ENCODE measurements at places on chromosomes 1 and 21.

DNA sequence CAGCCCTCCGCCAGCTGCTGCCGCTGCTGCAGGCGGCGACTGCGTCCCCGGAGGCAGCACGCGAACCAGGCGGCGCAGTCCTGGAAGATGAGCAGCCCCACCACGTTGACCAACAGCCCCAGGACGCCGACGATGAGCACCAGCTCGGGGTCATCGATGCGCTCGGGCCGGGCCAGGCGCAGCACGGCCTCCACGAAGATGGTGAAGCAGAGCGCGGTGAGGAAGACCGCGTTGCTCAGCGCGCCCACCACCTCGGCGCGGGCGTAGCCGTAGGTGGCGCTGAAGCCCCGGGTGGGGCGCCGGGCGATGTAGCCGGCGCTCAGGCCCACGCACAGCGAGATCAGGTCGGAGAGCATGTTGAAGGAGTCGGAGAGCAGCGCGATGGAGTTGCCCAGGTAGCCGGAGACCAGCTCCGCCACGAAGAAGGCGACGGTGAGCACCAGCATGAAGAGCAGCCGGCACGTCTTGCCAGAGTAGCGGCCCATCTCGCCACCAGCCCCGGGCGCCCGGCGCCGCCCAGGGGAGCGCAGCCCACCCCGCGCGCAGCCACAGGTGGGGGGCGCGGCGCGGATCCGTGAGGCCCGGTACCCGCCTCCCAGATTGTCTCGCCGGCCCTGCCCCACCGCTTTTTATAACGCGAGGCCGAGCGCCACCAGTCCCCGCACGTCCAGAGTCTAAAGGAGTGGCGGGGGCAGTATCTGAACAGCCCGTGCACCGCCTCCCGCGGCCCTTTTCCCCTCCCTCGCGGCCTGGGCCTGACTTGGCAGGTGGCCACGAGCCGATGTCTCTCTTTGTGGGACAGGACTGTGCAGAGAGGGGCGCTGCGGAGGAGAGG is at the start of gene SLC30A10:
Gene SLC30A10, minus strand, starts transcription at position 602 of the 835 bp plus-strand sequence. Its CDS starts 117 bp downstream, at position 485.
- peak; percentile 0 for DNase-seq

- no peak for DNase-seq
Measured at GRCh38 chr1:21352586-21352985, 62.3 kb upstream of the ECE1 start.

DNA sequence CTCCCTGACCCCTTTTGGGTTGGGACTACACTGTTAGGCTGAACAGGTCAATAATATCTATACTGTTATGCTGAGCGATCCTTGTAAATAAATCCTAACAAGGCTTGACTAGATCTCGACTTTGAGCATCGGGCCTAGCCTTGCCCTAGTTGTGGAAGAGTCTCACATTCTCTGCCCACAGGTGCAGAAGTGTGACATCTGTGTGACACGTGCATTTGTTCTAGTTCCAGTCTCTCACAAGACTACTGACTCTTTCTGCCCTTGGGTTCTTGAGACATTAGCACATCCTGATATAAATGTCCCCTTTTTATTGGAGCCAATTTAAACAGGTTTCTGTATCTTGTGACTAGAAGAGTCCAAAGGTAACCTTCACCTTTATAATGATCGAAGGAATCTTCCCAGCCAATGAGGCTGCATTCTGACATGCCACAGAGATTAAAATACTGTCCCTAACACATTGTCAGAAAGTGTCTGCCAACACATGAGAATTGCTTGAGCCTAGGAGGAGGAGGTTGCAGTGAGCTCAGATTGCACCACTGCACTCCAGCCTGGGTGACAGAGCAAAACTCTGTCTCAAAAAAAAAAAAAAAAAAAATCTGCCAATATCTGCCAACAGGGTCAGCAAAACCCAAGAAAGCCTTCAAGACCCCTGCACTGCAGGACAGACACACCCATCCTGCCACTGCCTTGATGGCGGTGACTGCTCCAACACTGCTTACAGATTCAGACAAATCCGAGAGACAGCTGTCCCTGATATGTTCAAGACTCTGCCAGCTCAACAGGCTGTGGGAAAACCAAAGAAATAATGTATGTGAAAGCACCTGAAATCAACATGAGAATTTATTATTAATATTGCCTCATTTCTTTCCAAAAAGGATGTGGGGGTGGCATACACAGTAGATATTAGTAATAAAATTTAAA is 56.5 kb upstream of the PSEN2 start:
- no peak for DNase-seq

- DNase-seq, result no peak
Measured at GRCh38 chr1:224640018-224640417, 23.9 kb downstream of the CNIH3 start.

DNA sequence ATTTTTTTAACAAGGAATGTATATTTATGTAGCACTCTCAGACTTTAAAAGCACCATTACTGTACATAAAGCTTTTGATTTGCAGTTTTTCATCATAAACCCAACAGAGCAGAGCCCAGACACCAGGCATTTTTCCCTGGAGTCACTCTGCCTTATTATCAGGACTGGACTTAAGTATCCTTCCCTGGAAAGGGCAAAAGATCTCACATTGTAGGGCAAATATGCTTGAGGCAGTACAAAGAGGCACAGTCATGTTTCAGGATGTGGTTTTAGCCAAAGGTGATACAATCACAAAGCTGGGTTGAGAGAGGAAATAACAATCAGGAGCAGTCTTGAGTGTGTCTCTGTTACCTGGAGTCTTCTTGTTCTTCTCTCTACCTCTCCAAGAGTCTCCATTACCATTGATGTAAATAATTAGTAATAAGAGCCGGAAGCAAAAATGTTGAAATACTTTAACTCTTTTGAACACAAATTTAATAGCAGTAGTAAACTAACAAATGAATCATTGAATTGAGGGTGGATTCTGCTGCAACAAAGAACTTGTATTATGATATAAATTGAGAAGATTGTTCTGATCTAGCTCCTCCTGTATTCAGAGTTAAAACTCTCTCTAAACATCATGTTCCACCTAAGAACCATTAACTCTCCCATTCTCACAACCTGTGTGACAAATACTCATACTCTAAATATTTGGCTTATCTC is 160.5 kb downstream of the LTN1 start:
- DNase-seq, result no peak

DNA sequence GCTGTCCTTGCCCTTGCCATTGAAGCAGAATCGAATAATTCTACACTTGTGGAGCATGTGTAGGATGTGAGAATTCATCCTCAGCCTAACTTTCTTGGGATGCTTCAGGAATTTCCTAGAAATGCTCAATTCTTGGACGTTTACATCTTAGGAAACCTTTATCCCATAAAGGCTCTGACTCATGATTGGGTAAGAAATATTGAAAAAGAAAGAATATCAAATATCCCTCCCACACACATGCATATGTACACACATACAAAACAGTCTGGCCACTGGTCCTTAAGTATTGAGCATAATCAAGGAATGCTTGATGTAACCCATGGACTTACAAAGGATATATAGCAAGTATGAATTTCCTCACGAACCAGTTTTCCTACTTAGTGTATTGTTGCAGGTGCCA is 83.9 kb upstream of the IPO9 start:
- DNase-seq, result peak; percentile 50

GRCh38 chr1:181221078-181221477 is 132.6 kb downstream of the IER5 start:
- no peak for DNase-seq

- peak; percentile 1 for DNase-seq
Measured at GRCh38 chr1:64006276-64007051, 197.0 kb upstream of the UBE2U start.

- no peak for DNase-seq
Measured at GRCh38 chr1:117143871-117144270, 22.3 kb upstream of the TRIM45 start.

DNA sequence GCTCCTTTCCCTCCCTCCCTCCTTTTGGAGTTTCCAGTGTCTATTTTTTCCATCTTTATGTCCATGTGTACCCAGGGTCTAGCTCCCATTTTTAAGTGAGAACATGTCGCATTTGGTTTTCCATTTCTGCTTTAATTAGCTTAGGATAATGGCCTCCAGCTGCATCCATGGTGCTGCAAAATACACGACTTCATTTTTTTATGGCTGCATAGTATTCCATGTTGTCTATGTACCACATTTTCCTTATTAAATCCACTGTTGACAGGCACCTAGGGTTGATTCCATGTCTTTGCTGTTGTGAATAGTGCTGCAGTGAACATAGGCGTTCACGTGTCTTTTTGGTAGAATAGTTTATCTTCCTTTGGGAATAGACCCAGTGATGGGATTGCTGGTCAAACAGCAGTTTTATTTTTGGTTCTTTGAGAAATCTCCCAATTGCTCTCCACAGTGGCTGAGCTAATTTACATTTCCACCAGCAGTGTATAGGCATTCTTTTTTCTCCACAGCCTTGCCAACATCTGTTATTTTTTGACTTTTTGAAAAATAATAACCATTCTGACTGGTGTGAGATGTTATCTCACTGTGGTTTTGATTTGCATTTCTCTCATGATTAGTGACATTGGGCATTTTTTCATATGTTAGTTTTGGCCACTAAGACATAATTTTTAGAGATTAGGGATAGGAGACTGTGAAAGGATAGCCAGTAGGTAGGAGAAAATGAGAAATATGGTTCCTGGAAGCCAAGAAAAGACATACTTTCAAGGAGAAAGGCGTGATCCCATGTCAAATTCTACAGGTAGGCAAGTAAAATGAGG is 50.4 kb downstream of the ADAMTS1 start:
- DNase-seq, result no peak

GRCh38 chr1:230123280-230124185 is 56.5 kb downstream of the GALNT2 start:
- no peak for DNase-seq

GRCh38 chr1:216090556-216090955 is 332.7 kb downstream of the USH2A start:
- DNase-seq, result no peak

- DNase-seq, result no peak
Measured at GRCh38 chr1:61556631-61557030, 168.3 kb downstream of the TM2D1 start.

DNA sequence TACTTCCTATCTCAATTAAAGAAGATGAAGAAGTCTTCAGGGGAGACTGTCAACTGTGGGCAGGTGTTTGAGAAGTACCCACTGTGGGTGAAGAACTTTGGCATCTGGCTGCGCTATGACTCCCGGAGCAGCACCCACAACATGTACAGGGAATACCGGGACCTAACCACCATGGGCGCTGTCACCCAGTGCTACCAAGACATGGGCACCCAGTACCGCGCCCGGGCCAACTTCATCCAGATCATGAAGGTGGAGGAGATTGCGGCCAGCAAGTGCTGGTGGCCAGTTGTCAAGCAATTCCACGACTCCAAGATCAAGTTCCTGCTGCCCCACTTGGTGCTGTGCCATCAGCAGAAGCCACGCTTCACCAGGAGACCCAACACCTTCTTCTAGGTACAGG is 15.5 kb upstream of the RNF19B start:
- no peak for DNase-seq

GRCh38 chr1:197773856-197774255 is 1.4 kb downstream of the DENND1B start:
- peak; percentile 36 for DNase-seq

- DNase-seq, result peak; percentile 38
Measured at GRCh38 chr1:64019818-64020217, 183.6 kb upstream of the UBE2U start.

DNA sequence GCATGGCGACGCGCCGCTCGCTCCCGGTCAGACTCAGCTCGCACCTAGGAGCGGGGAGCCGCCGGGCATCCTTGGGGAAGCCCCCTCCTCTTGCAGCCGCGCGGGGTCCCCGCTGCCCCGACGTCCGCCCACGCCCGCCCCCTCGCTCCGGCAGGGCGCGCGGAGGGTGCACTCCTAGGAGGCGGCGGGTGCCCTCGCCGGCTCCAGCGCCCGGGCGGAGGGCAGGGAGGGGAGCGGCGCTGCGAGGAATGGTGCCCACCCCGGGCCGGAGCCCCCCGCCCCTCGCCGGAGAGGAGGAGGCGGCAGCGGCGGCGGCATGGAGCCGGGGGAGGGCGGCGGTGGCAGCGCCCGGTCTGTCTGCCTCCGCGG is 488 bp downstream of the FAM78B start:
- no peak for DNase-seq

- DNase-seq, result no peak
Measured at GRCh38 chr1:28718586-28719331, 18.0 kb upstream of the YTHDF2 start.

GRCh38 chr1:87583459-87583858 is 254.8 kb downstream of the LMO4 start:
- no peak for DNase-seq

DNA sequence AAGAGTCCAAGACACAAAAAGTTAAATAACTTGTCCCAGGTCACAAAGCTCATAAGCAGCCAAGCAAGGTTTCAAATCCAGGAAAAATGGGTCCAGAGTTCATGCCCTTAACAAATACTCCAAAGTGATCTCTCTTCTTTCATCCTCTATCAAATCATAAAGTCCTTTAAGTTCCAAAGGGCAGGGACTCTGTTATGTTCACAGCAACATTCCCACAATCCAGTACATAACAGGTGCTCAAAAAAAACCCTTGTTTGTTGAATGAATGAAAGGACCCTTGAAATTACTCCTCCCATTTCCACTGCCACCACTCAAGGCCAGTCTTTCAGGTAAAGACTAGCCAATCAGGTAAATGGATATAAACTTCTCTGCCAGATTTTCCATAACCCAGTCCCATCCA is 2.7 kb downstream of the ABL2 start:
- DNase-seq, result no peak

DNA sequence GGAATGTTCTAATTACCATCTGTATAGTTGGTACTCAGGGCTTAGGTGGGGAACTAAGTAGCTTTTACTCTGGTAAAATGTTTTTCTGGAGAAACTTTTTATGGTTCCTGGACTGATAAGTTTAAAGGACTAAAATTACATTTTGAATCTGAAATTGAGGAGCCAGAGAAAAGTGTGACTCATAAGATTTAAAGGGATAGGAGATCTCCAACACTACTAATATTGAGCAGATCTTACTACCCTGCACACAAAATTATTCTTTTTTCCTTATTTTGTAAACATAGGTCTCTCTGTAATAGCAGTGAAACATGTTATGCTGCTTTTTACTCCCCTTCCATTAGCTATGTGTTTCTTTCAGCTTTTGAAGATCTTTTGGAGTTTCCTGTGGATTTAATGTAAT is 32.5 kb downstream of the MTF2 start:
- peak; percentile 7 for DNase-seq

DNA sequence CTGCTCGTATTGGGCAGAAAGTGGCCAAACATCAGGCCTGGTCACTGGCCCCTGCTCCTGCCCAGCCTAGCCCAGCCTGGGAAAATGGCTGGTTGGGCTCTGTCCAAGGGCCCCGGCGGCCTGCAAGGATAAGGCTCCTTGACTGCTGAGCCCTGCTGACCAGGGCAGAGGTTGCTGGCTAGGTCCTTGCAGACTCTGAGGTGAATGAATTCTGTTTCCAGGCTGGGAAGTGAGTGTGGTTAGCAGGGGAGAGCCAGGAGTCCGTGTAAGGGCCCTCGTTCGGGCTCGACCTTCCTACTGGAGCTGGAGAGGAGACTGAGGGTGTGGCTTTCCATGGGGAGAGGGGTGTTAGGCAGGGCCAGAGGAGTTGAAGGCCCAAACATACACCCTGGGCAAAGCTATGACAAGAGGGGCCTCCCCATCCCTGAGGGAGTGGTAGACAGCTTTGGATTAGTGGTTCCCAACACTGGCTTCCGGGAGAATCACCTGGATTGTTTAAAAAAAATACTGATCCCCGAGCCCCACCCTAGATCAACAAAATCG is 20.6 kb downstream of the CSF1 start:
- DNase-seq, result peak; percentile 51

GRCh38 chr1:175504875-175505555 is 238.4 kb downstream of the TNR start:
- DNase-seq, result no peak

Data from suppressor macrophage treated with lipopolysaccharide for 4 hours (primary cell).